ENCODE measurements at places on chromosomes 11 and 22.
A peak's percentile ranks its signal among the peaks of the same experiment; 100 is the strongest.

DNA sequence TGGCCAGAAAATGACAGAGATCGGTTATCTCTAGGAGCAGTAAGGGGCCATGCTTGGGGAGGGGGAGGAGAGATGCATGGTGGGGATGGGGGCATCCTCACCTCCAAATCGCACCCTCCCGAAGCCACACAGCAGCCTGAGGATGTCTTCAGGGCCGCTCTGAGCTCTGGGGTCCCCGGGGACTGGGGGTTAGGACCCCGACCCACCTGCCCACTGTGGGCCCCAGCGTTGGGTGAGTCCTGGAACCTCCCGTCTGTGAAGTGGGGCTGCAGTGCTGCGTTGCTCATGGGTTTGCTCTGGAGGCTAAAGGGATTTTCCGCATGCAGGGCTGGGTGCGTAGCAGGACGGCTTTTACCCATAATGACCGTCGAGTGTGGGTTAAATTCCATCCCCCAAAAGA, 1046.3 kb downstream of the BRD1 start:
- no peak for DNase-seq

- DNase-seq, result no peak
These were observed 965 bp downstream of the SLC37A2 start for GRCh38 chr11:125064070-125064469.

DNA sequence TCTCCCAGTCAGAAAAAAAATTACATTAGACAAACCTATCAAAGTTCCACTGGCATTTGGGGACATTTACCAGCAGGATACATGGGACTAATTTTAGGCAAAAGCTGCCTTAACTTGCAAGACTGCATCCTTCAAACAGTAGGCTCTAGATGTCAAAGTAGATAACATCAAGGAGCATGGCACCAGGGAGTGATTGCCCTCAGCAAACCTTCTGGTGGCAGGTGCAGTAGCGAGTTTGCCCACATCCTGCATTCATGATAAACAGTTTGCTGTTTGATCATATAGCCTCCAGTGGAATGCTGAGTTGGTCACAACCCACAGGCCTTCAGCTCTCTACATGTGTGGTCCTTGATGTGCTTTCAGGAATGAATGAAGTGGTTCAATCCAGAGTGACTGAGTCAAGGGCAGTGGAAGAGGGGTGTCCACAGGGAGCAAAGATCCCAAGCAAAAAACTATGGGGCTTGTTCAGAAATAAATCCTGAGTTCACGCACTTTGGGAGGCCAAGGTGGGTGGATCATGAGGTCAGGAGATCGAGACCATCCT, 12.0 kb downstream of the SCGB1D2 start:
- no peak for DNase-seq

DNA sequence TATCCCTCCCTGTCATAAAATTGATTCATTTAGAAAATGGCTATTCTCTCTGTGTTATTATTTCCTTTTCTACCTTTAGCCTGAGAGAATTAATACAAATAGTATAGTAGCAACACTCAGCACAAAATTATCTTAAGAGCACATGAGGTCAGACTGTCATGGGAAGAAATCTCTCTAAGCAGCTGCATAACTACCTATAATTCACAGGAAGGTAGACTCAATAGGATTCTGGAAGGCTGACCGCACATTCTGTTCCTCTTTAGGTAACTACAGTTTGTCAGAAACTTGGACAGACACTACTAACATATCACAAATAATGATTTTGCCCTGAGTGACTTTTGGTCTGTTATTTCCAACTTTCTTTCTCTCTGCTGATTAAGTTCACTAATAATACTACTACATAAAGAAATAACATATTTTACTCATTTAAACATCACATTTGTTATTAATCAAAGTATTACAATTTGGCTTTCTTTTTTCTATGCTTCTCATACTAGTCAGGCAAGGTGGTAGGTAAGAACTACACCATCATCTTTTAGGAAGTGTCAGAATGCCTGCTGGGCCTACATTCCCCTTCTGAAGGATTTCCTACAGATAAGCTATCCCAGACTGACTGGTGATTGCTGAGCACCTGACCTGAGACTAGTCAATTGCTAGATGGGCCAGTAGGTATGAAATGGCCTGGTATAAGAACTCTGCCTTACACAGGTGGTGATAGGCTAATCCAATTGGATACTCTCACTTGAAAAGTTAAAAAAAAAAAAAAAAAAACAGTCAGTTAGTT, 325.1 kb downstream of the DLG2 start:
- DNase-seq, result no peak

DNA sequence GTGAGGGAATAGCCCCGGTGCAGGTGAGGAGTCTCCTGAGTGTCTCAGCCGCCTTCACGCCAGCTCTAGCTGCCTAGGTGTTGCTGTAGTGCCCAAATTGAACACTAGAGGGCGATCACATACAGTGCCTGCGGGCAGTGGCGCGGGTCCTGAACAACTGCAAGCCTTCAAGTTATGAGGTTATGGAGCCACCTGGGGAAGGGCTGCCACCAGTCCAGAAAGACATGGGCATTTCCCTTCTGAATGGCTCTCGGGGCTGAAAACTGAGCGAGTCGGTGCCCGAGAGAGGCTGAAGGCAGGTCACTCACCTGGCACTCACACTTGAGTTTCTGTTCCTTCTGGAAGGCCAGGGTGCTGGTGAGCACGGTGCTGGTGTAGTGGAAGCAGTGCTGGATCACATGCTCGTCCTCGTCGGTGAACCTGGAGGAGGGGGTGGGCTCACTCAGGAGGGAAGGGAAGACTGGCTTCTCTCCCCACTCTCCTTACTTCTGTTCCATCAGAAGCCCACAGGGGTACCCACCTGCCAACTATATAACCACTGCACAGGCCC, 88.4 kb downstream of the PDE2A start:
- peak; percentile 40 for DNase-seq

DNA sequence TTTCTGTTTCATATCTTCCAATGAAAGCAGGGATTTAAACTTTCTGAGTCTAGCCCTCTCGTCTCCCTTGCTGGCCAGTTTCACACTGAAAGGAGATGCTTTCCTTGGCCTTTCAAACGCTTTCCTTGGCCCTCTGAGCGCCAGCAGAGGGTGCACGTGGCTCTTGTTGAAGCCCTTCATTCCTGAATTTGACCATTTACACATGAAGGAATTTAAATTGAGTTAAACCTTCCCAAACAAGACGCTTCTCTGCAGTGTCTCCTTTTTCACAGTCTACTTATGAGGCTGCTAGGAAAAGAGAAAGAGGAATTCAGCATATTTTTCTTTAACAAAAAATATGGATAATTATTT, 21.6 kb downstream of the NNMT start:
- no peak for DNase-seq
